ENCODE measurements at places on chromosomes 3 and 15.

GRCh38 chr3:172334671-172335207 lies 113.5 kb downstream of the GHSR start:
- DNase-seq: no peak

DNA sequence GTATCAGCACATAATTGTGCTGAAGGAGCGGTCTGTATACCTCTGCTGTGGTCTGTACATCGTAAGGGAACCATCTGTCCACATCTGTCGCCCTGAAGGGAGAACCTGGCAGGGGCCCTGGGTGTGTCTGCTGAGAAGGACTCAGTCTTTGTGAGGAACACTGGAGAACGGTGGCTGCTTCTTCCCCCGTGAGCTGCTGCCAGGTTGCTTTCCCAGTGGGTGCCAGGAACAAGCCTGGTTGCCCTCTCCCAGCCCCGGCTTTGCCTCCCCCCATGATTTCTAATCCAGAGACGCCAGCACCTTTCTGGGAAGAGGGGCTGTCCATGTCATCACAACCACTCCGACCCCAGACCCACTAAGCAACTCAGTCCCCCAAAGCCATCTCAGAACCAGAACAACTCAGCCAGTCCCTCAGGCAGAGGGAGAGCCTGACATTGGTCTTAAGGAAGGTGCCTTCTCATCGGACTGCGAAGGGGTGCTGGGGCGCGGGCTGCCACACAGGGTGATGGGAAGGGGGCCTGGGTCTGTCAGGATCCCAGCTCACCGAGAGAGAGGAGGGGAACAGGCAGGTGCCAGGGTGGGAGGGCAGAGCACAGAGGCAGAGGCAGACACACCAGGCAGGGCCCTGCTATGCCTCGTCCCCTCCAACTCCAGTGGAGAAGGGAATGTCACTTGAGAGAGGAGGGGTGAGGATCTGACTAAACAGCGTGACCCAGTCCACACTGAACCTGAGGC lies 8.5 kb downstream of the TNK2 start:
- no peak for DNase-seq

- DNase-seq: no peak
Observed at GRCh38 chr3:170220871-170221270, 1.4 kb upstream of the PRKCI start.

DNA sequence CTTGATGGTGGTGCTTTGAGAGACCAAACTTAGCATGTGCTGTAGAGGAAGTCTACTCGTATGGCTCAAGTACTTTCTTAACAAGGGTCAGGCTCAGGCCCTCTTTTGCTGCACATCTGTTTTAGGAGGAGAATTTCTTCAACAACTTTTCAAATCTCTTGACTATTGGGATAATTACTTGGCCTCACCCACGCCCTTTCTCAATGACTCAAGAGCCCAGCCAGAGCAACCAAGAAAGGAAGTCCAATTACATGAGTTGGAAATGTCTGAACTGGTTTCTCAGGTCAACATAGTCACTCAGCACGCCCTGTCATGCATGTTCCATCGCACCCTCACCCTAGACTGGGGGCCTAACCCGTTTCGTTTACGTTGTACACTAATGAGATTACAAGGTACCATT lies 44.8 kb upstream of the UMPS start:
- DNase-seq: no peak

DNA sequence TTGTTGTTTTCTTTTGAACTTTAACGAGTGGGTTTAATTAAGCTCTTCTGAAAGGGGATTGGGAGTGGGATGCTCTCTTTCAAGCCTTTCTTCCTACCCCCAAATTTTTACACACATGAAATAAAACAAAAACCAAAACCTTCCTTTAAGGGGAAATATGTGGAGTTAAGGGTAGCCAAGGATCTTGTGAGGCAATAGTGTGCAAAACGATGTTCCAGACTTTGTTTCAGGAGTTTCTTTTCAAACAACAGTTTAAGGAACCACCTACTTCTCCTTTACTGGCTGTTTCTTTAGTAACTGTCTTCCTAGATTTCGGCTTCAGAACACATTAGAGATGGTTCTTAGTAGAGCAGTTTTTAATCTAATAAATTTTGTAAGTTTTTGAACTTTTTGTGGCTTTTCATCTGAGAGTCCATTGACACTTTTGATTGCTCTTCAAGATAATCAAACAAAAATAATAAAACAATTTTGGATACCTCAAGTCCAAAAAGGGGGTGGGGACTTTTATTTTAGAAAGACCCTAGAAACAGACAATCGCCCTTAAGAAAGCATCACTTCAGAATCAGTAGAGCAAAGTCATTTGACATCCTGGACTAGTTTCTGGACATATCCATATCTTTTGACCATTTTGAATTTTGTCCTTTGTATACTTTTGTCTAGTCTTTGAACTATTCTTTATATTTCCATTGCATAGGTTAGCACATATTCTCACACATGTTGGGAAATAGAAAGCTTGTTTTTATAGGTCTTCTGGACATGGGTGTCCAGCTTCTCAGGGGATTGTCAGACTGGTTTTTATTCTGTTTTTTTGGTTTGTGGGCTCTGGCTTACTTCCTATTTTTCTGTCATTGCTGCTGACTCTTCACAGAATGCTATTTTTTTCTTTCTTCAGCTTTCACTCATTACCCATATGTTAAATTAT lies 6.0 kb downstream of the DIPK2A start:
- DNase-seq: no peak

- DNase-seq: no peak
Observed at GRCh38 chr3:62164196-62164595, 209.2 kb downstream of the FEZF2 start.

- no peak for DNase-seq
Observed at GRCh38 chr15:31161951-31162350, 60.4 kb upstream of the TRPM1 start.

DNA sequence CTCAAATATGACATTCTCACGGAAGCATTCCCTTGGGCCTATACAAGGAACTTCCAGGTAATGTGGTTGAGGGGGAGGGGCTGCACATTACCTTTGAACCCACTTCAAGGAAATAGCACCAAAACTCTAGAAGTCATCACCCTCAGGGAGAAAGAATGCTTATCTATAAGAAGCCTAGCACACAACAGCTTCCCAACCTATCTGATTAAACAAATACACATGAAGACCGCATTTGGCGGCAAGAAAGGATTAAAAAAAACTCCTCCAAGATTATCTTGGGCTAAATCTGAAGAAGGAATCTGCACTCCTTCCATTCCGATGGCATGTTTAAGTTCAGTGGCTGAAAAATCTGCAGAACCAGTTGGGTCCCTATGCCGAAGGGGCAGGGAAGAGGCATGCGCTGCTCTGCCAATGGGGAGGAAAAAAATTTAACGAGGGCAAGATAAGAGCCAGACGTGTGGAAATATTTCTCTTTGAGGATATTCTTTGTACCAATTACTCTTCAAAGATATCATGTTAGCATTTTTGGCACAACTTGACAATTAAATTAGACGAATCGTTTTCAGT lies 82.0 kb upstream of the WNT5A start:
- no peak for DNase-seq

GRCh38 chr3:14204515-14205284 lies 26.1 kb downstream of the LSM3 start:
- DNase-seq: no peak

DNA sequence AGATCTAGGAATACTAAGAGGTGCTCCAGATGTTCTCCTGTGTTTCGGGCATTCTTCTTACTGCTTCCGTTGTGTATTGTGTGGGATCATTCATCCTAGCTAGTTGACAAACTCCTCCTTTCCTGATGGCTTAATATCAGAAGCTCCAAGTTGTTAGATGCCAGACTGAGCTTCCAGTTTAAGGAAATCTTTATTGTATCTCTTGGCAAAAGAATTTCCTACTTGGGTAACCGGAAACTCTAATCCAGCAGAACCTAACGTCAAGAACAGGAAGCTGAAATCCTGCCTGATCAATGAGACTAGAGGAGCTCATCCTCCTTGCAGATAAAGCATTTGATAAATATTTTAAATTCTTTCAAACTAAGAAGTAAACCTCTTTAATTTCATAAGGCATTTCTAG lies 27.7 kb upstream of the MYH15 start:
- no peak for DNase-seq

- no peak for DNase-seq
Observed at GRCh38 chr3:58965865-58966264, 84.0 kb downstream of the CFAP20DC start.

GRCh38 chr15:50163719-50164410 lies 18.1 kb upstream of the SLC27A2 start:
- peak; percentile 45 for DNase-seq

GRCh38 chr15:35308802-35309201 lies 223.7 kb upstream of the NANOGP8 start:
- DNase-seq: no peak

DNA sequence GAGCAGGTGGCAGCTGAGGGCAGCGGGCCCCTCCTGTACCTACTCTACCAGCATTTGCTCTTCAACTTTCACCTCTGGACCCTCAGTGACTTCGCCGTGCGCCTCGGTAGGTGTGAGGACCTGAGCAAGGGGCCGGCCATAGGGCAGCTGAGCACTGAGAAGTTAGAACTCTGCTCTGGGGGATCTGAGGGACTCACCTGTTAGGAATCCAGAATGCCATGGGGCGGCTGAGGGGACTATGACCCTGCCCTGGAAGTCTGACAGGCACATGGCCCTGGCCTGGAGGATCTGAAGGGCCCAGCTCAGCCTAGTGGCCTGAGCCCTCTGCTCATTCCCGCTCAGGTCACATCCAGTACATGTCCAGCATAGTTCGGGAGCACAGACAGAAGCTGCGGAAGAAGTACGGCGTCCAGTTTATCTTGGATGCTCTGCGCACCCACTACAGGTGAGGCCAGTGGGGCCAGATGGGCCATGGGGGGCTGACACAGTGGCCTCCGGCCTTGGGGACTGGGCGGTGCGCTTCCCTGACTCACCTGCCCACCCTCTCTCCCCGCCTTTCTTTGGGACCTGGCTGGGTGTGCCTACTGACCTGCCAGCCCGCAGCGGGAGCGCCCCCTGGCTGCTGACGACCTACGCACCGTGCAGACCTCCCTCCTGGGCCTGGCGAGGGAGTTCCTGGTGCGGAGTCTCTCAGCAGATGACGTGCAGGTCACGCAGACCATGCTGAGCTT lies 18.8 kb downstream of the NBEAL2 start:
- DNase-seq: peak; percentile 91
